ENCODE measurements at places on chromosomes 6 and 20.

DNA sequence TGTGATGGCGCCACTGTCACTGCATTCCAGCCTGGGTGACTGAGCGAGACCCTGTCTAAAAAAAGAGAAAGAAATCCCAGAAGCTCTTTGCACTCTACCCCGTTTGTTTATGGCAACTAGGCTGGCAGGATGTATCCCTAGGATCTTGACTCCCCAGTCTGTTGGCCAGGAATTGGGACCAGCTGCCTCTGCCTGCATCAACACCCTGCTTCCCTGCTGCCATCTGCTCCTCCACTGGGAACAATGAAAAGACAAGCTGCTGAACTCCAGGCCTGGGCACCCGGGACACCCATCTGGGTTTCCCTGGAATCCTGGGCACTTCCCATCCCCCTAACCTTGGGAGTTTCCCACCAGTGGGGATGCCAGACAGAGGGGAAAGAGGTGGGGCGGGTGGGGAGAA is 64.9 kb downstream of the CPNE5 start:
- DNase-seq, result no peak

DNA sequence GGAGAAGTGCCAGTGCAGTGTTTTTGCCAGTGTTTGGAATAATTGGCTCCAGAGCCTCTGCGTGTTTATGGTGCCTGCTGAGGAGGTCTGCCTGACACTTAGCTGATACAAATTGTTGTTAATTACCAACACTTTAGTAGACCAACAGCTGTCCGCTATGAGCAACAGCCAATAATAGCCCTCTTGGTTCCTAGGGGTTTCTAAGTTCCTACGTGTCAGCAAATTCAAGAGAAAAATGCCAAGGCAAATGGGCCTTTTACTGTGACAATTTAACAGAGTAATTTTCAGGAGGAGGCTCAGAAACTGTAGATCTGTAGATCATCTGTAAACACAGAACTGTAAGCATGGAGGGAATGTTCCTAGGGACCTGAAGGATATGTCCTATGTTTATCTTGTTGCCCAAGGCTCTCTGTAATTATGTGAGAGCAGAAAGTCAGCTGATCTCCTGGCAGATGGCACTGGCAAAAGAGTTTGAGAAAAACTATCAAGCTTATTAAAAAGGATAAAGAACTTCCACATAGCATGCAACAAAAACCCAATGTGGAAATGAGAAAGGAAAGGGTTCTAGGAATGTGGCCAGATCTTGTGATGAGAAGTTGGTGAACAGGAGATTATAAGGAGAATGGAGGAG is 157.7 kb downstream of the GJA1 start:
- DNase-seq, result no peak

DNA sequence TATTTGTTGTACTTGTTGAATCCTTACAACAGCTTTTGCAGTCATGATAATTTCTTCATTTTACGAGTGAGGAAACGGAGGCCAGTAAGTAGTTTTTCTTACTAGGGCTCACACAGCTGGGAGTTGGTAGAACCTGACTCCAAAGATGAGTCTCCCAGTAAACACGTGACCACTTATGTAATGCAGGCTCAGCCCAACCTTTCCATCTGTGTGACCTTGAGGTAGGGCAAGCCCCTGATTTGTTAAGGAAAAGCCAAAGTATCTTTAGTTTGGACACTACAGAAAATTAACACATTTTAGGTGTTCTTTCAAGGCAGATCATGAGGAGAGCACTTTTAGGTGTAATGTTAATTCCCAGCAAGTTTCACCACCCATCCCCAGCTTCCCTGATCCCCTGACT is 111.3 kb downstream of the LRRC1 start:
- DNase-seq, result no peak

- no peak for DNase-seq
Measured at GRCh38 chr6:145090801-145091585, 644.3 kb downstream of the EPM2A start.

DNA sequence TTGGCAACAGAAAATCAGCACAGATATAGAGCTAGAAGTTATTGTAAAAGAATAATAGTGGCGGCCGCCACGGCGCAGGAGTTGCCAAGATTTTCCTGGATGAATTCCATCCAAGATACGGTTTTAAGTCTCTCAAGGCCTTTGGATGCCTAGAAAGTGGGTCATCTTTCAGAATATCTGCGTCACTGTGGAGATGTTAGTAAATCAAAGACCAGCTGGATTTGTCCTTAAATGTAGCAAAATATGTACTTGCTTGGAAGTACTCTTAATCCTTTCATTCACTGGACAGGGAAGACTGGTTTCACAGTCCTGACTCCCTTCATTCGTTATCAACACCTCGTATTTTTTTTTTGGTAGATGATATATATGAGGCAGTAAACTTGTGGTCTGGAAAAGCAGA is 83.0 kb downstream of the SLC22A3 start:
- DNase-seq, result no peak

- no peak for DNase-seq
Measured at GRCh38 chr6:22966691-22967422, 397.5 kb downstream of the HDGFL1 start.

Data from activated CD4-positive, alpha-beta T cell treated with anti-CD3 and anti-CD28 coated beads, Interleukin-2, amount 50 U/mL, for 48 hours (primary cell).